Nucleus accumbens (tissue), 56 donors: ENCODE measurements at places on chromosomes 11 and 22.

DNA sequence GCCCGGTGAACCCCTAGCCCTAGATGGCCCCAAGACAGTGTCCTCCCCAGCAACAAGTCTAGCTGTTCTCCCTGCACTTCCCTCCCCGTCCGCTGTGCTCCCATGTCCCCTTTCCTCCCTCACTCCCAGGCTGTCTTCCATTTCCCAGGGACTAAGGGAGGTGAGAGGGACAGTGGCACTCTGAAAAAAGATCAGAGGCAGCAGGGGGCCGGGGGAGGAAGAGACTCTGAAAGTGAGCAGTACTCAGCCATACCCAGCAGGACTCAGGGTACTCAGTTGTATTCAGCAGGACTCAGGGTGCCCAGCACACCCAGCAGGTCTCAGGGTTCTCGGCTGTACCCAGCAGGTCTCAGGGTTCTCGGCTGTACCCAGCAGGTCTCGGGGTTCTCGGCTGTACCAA lies 48.4 kb upstream of the THY1 start:
- DNase-seq, result no peak

DNA sequence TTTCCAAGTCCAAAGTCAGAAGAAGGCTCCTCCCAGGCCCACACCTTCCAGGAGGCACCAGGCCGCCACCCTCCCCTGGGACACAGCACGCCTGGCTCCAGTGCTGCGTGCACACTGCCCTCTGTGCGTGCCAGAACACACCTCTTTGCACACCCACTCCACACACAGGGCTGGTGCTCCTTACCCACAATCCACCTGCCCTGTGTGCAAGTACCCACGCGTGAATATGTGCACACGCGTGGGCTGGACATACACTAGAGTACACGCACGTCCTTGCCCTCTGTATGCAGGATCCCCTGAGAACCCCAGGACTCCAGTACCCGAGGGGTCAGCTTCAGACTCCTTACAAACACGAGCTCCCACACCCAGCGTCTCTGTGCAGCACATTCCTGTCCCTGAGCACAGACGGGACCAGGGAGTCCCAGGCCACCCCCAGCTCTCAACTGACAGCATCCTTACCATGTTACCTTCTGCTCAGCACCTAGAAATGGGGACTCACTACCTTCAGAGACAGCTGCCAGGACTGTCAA lies 2.8 kb downstream of the DUSP8 start:
- DNase-seq, result no peak

DNA sequence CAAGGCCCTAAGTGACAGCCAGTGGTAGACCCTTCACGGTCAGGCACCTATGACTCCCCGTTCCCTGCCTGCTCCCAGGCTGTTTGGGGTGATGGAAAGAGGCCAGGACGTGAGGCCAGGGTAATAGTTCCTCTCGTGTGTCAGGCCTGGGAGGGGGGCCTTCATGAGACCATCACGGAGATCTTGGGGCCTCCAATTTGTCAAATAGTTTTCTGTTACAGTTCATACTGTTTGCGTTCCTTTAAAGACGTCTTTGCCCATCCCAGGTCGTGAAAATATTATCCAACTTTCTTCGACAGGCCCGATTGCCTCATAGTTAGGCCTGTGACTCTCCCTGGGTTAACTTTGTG lies 62.2 kb upstream of the KCNQ1OT1 start:
- DNase-seq, result no peak

DNA sequence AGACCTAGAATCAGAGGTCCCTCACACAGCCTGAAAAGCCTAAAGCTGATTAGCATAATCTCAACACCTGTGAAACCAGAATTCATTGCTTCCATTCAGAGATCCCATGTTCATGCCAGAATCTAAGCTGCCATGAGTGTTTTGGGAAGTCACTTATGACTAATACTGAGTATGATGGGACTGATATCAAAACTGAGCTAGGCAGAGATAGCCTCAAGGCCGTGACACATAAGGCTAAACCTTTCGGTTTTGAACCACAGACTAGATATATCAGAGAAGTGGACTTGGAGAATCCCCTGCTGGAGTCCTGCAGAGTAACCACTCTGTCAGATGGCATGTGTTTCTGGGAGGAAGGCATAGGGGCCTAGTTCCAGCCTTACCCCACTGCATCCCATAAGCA lies 23.1 kb upstream of the GLYATL2 start:
- DNase-seq, result no peak

DNA sequence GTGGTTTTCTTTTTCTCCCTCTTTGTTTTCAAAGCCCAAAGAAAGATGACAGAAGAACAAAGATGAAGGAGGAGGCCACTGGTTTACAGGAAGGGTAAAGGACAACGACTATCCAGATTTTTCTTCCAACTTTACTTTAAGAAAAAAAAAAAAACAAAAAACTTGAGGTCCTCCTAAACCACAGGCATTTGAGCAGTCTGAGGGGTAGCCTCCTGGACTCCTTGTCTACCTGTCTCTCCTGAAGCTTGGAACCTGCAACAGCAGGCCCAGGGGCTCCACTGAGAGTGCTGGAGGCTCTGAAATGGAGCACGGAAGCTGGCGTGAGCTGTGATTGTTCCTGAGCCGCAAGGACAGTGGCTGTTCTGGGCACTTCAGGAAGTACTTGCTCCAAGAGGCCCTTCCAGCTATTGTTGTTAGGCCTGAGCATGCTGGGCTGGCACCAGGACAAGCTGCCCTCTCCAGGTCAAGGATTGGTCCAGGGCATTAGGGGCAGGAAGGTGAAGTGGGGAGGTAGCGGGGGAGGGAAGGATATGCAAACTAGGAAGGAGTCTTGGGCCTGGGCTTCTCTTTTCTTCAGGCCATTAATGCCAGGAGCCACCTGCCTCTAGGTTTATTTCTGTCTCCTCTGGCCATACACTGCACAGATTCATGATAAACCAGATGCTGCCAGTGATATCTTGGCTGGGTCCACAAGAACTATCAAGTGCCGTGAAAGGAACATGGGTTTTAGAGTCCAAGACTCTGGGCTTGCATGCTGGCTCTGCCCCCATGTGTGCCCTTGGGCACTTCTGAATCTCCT lies 147.3 kb downstream of the CCDC34 start:
- DNase-seq, result no peak
